ENCODE measurements at places on chromosomes 4 and X.

- DNase-seq = no peak
These were observed 44.0 kb downstream of the NUDT10 start for GRCh38 chrX:51376672-51377071.

DNA sequence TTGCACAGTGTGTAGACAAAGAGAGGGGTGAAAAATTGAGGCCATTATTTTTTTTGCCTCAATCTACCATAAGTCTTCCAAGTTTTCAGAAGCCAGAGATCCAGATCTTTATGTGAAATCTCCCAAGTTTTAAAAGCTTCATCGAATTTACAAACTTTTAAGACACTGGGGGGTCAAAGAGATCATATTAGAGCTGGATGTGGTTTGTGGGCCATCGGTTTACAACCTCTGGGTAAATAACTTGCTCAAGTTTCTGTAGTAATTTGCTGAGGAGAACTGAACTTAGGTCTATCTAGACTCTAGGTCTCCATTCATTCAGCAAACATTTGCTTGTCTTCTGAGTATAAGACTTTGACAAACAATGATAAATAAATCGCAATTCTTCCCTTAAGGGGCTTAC lies 54.0 kb upstream of the CHRNA9 start:
- DNase-seq = no peak

DNA sequence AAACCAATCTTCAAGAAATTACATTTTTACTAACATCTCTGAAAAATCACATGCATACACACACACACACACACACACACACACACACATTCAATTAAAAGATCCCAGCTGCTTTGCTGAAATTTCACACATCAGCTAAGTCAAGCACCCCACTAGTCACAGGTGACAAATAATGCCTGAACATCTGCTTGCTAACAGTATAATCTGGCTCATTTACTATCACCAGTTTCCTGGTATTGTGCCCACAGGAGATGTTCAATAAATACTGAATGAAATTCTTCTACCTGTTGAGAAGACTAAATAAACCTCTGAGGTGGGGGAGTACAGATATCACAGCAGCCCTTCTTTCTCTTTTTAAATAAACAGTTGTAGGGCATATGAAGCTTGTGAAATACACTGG lies 994.0 kb downstream of the ARAP2 start:
- DNase-seq = no peak

DNA sequence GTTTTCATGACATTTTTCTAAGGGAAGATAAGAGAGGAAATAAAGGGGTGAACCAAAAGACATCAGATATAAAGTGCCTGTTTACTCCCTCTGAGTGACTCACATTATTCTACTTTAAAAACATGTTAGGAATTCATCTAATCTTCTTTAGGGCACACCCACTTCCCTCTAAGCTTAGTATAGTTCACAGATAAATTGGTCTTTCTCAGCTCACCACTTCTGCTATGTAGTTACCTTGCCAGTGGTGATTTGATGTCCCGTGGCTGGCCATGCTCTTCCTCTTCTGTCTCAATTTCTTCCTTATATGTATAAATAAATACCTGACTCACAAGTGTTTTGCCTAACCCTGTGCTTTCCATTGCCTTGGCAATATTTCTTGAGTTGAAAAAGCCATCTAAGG lies 96.8 kb downstream of the PDLIM5 start:
- DNase-seq = peak; percentile 55

DNA sequence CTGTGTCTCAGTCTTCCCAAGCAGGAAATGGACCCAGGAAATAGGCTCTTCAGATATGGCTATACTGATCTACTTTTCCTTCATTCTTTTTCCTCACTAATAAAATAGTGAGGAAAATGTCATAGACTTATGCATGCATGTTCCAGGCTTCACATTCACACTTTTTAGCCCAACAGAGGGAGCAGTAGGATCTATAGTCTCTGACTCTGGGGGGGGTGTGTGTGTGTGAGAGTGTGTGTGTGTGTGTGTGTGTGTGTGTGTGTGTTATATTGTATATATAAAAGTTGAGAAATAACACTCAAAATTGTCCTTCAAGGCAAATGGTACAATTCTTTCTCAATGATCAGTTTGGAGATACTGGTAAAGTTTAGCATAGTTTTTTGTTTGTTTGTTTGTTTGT lies 297.2 kb upstream of the GALNT7 start:
- no peak for DNase-seq

- no peak for DNase-seq
These were observed 27.4 kb downstream of the NOCT start for GRCh38 chr4:139042981-139043460.

GRCh38 chrX:153401133-153401764 lies at the start of gene PNMA6E:
Gene PNMA6E (minus strand): TSS chrX:153401350. CDS start chrX:153398849, 2,501 bp downstream.
- DNase-seq = no peak

Data from AG20443 (cell line).